Iris pigment epithelial cell (primary cell): ENCODE measurements at places on chromosomes 3 and 15.

- DNase-seq, result peak; percentile 96
These were observed 105.5 kb upstream of the IL12A start for GRCh38 chr3:159882790-159883779.

DNA sequence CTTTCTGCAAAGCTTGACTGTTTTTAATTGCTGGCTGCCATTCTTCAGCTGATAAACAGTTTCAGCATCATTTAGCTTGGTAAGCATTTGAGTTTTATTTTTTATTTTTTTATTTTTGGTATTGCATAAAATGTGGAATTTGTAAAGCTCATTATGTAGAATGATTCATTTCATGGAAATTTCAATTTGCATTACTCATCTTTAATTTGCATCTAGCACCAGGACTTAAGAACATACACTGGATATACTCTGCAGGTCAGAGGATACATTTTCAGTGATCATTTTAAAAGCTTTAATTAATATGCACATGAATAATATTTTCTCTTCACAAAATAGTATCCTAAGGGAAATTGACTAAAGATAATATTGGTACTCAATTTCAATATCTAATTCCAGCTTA, 732.4 kb upstream of the BCHE start:
- DNase-seq, result no peak

- no peak for DNase-seq
These were observed 27.1 kb upstream of the ANO10 start for GRCh38 chr3:43648957-43649356.

DNA sequence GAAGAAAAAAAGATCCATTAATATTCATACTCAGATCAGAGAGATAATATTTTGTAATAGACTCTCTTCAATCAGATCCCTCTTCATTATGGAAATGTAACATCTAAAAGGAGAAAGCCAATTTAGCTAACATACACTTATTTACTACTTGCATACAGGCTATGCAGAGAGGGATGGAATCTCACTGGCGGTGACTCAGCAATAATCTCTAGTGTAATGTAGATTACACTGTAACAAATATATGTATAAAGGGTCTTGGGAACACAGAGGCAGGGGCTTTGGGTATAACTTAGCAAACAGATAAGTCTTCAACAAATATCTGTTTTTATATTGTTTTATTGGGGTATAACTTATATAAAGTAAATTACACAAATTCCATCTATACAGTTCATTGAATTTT, 69.6 kb downstream of the CGNL1 start:
- peak; percentile 49 for DNase-seq

DNA sequence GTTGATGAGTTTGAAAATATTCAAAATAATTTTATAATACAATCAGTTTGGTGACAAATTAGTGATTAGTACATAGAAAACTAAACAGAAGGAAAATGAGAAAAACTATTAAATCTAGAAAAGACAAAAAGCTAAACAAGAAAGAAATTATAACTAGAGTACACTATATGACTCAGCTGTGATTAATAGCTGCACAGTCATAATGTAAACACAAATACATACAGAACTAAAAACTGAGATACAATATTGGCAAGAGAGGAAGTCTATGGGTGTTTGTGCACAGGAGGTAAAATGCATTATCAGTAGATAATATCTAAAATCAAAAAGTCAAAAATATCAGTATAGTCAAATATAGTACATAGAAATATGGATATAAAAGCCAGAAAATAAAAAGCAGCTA, 80.7 kb upstream of the PCSK6 start:
- DNase-seq, result peak; percentile 20
